ENCODE measurements at places on chromosomes 12 and 14. TPM values are rescaled to one million over a fixed set of nuclear protein-coding genes. Genes with fewer than 3 reads are reported as not detected.

RNFT2 gene
- total RNA-seq: 0.78 TPM

DNA sequence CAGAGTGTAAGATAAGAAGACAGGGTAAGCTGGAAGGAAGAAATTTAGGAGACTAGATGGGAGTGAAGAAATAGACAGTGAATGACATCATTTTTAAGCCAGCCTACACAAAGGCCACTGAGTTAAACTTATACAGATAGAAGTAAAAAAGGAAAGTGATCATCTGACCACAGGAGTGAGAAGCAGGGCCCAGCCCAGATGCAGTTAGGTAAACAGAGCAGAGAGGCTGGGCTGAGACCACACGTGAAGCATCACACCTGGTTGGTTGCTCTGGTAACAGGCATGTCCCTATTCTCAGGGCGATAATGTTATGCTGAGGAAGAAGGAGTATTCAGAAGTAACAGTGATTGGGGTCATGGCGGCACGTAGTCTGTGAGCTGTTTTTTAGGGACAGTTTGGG is 1079.4 kb downstream of the AACS start:
- H3K36me3 ChIP-seq: no peaks in the 10 kb centered on the region
- DNase-seq: no peak
- H3K4me1 ChIP-seq: no peaks in the 10 kb centered on the region
- no peaks in the 10 kb centered on the region for H3K27me3 ChIP-seq

- no peak overlapping the region for H3K27ac ChIP-seq
- no peak overlapping the region for H3K4me3 ChIP-seq
- H3K4me1 ChIP-seq: peaks cover 8% of the 10 kb centered on the region
- no peaks in the 10 kb centered on the region for H3K36me3 ChIP-seq
- H3K27me3 ChIP-seq: no peaks in the 10 kb centered on the region
- no peak for DNase-seq
These were observed 136.5 kb downstream of the PLXNC1 start for GRCh38 chr12:94284859-94285258.

- H3K27ac ChIP-seq: no peak overlapping the region
- DNase-seq: no peak
- H3K36me3 ChIP-seq: no peaks in the 10 kb centered on the region
- H3K27me3 ChIP-seq: peaks cover 3% of the 10 kb centered on the region
- peaks cover 12% of the 10 kb centered on the region for H3K4me1 ChIP-seq
- no peak overlapping the region for H3K4me3 ChIP-seq
These were observed 131.8 kb upstream of the EEA1 start for GRCh38 chr12:93060666-93061472.

DNA sequence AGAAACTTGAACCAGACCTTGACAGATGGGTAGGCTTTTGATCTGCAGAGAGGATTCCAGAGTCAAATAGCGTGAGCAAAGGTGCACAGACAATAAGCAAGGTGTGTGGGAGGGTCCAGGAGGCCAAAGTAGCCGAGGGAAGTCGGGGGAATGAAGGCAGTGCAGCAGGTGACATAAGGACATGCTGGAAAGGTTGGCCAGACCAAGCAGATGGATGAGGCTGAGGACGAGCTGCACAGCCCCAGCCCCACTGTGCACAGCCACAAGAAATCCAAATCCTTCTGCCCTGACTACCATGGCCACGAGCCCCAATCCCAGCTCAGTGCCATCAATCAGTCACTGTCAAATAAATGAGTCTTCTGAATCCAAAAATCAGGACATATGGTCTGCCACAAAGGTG is 5.4 kb downstream of the TTC7B start:
- no peaks in the 10 kb centered on the region for H3K36me3 ChIP-seq
- H3K4me1 ChIP-seq: peaks cover 37% of the 10 kb centered on the region
- H3K4me3 ChIP-seq: no peak overlapping the region

DNA sequence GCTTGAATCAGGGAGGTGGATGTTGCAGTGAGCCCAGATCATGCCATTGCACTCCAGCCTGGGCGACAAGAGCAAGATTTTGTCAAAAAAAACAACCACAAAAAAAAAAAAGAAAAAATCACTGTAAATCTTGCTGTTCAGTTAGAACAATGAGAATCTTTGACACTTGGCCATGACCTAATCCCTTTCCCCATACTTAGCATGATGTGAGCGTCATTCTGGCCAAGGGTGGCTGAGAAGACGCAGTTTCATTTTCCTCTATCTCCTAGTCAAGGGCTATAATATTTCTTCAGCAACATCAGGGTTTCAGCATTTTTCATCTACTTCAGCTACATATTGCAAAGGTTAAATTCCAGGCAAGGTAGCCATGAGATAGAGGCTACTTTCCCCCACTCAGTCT is 599.4 kb upstream of the MDGA2 start:
- H3K27ac ChIP-seq: no peak overlapping the region
- no peak overlapping the region for H3K4me3 ChIP-seq
- DNase-seq: no peak
- no peaks in the 10 kb centered on the region for H3K36me3 ChIP-seq

GRCh38 chr12:89789862-89790261 is 81.2 kb upstream of the ATP2B1 start:
- no peaks in the 10 kb centered on the region for H3K36me3 ChIP-seq
- no peak overlapping the region for H3K27ac ChIP-seq
- no peak for DNase-seq
- H3K4me3 ChIP-seq: no peak overlapping the region
- no peaks in the 10 kb centered on the region for H3K27me3 ChIP-seq

GRCh38 chr12:131919366-131920156 is 9.5 kb upstream of the PUS1 start:
- H3K27ac ChIP-seq: no peak overlapping the region
- peaks cover 4% of the 10 kb centered on the region for H3K4me1 ChIP-seq
- H3K27me3 ChIP-seq: no peaks in the 10 kb centered on the region
- H3K4me3 ChIP-seq: no peak overlapping the region
- H3K36me3 ChIP-seq: peaks cover 74% of the 10 kb centered on the region

DNA sequence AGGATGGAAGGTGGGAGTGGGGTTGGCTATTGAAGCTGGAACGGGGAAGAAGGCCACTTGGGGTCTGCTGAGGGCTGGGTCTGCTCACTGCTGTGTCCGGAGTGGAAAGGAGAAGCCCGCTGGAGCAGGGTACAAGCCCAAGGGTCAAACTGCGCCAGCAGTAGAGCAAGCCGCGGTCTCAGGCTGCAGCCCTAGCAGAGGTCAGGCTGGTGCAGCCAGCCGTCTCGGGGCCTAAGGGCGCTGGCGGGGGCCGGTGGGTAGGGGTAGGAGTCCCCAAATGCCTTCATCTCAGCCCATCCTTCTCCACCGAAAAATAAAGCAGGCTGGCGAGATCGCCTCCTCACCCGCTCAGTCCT is 718 bp upstream of the JDP2 start:
- no peak for DNase-seq
- H3K4me1 ChIP-seq: peaks cover 43% of the 10 kb centered on the region
- no peaks in the 10 kb centered on the region for H3K36me3 ChIP-seq
- peak overlapping the region; percentile 81 for H3K4me3 ChIP-seq

GRCh38 chr14:79961197-79961596 is 250.1 kb downstream of the DIO2 start:
- no peaks in the 10 kb centered on the region for H3K27me3 ChIP-seq
- no peak overlapping the region for H3K27ac ChIP-seq
- DNase-seq: no peak
- H3K4me1 ChIP-seq: no peaks in the 10 kb centered on the region
- no peaks in the 10 kb centered on the region for H3K36me3 ChIP-seq

GRCh38 chr14:69685218-69685616 is 73.8 kb downstream of the SUSD6 start:
- peak overlapping the region; percentile 75 for H3K27ac ChIP-seq
- H3K4me3 ChIP-seq: no peak overlapping the region
- no peak for DNase-seq
- peaks cover 78% of the 10 kb centered on the region for H3K4me1 ChIP-seq

GRCh38 chr14:104363891-104364760 is 215.4 kb upstream of the C14orf180 start:
- DNase-seq: peak; percentile 75
- no peak overlapping the region for H3K4me3 ChIP-seq
- H3K4me1 ChIP-seq: no peaks in the 10 kb centered on the region
- H3K27ac ChIP-seq: no peak overlapping the region
- H3K36me3 ChIP-seq: no peaks in the 10 kb centered on the region

DNA sequence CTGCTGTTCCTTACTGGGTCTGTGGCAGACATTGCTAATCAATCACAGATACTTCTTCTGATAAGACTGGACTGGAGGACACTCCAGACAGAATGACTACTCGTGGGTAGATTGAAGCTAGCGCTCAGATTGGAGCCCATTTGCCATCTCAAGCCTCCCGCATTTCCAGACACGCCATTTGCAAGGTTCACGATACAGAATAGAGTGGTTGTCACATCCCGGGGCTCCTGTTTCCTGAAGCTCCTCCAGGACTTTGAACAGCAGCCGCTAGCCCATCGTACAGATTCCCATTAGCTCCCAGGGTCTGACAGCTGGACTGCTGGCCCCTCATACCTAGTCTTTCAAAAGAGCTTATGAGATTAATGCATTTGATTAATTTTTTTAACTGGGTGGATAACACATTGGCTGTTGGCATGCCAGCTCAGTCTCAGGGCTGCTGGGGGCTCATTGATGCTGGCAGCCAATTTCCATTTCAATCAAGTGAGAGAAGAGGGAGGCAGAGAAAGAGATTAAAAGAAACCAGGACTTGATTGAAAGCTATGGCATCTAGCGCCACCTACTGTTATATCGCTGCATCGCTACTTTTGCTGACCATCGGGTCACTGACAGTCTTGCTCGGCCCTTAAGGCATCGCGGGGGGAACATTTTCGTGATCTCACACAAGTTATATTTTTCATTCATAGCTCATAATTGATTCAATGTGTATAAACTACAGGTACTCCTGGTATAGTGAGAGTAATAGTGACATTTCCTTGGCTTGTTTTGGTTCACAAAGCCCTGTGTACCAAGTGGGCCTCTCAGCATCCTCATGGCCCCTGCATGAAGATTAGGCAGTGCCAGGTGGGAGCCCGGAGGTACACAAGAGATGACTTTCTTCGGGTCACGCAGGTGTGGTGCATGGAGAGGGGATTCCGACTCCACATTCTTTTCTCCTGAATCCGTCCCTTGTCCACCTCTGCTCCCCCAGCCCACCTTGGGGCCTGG is 78.6 kb downstream of the CCDC60 start:
- peak; percentile 76 for DNase-seq
- H3K4me3 ChIP-seq: no peak overlapping the region
- H3K27ac ChIP-seq: no peak overlapping the region
- peaks cover 16% of the 10 kb centered on the region for H3K27me3 ChIP-seq

GRCh38 chr14:104532191-104532555 is 47.4 kb upstream of the C14orf180 start:
- no peak overlapping the region for H3K27ac ChIP-seq
- H3K36me3 ChIP-seq: no peaks in the 10 kb centered on the region
- H3K4me1 ChIP-seq: no peaks in the 10 kb centered on the region
- no peak for DNase-seq
- H3K4me3 ChIP-seq: no peak overlapping the region
- H3K27me3 ChIP-seq: peaks cover 3% of the 10 kb centered on the region

- no peak overlapping the region for H3K4me3 ChIP-seq
- DNase-seq: no peak
- no peaks in the 10 kb centered on the region for H3K4me1 ChIP-seq
- no peaks in the 10 kb centered on the region for H3K36me3 ChIP-seq
- H3K27me3 ChIP-seq: no peaks in the 10 kb centered on the region
These were observed 185.0 kb downstream of the PLCZ1 start for GRCh38 chr12:18552829-18553228.

DNA sequence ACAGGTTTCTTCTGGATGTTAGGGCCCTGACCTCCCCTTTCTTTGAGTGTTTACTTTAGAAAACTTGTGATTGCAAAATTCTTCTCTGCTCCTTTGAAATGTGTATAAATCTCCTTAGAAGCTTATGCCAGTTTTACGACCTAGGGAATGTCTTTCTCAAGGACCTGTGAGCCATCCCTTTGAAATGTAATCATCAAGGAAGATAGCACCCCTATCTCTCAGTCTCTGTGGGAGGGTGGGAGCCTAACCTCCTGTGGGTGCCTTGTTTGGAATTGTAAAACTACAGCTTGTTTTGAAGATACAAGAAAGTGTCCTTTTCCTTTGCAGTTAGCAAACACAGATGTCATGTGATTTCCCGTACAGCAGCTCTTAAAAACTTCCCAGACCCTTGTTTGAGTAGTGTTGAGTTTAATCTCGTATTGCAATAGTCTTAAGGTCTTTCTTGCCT is 3.3 kb downstream of the OR10AD1 start:
- peaks cover 20% of the 10 kb centered on the region for H3K4me1 ChIP-seq
- H3K36me3 ChIP-seq: no peaks in the 10 kb centered on the region
- no peak for DNase-seq
- no peak overlapping the region for H3K4me3 ChIP-seq
